ENCODE measurements at places on chromosomes 5 and 9.

DNA sequence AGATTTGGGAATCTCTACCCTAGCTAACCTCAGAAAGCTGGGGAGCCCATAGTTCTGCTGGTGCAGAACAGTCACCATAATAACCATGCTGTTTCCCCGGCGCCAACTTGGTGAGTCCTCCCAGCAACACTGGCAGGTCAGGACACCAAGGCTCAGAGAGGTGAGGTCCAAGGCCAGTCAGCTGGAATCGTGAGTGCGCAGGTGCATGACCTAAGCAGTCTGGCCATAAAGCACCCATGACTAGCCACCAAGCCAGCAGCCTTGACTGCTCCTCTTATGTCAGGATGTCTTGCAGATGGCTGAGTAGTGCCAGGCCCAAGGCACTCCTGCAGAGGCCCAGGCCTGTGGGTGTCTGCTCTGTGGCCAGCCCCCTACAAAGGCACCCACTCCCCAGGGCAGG lies 2.6 kb downstream of the RNF44 start:
- no peak for DNase-seq

DNA sequence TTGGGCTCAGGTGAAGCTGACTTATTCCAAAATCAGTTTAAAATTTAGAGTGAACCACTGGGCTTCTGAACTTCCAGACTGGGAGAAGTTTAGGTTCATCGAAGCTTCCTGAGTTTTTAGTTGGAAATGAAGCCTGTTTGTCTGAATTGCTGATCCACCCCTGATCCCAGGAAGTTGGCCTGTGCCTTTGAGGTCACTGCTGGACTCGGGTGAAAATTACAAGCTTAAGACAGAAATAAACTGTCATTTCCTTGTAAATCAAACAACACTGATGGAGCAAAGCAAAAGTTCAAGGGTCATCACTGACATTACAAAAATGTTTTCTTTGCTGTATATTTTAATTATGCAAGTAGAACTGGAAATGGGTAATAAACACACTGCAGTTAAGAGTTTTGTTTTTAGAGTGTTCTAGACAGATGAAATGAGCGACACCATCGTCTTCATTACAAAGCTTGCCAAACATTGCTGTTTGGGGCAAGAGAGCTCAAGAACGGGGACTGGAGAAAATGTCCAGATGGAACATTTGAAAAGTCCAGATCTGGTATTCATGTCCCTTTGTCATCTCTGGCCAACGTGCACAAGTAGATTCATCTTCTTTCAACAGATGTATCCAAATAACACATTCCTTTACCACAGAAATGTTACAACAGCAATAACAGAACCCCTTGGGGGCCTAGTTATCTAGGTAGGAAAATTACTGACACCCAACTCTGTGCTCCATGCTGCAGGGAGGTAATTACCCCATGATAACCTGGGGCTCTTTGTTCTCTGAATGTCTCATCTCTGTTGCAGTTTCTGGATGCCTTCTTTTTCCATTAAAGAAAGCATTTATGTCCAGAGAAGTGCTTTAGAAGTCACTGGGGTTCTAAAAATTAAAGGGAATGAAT lies 142.4 kb upstream of the ERCC6L2 start:
- DNase-seq = no peak

DNA sequence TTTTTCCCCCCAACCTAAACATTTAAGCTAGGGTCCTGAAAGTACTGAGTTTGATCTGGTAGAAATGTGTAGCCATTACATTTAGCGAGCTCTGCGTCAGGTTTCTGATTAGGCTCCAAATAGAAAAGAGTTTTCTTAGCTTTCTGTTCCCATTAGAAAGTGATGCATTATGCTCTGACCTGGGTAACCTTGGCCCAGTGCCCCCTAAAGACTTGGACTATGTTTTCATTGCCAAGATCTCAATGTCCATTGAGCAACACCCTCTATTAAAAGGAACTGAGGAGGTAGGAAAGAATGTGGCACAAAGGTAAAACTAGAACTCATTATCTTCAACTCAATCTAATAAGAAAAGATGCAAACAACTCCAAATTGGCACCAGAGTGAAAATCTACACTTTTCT lies 358.9 kb upstream of the PCSK5 start:
- no peak for DNase-seq

DNA sequence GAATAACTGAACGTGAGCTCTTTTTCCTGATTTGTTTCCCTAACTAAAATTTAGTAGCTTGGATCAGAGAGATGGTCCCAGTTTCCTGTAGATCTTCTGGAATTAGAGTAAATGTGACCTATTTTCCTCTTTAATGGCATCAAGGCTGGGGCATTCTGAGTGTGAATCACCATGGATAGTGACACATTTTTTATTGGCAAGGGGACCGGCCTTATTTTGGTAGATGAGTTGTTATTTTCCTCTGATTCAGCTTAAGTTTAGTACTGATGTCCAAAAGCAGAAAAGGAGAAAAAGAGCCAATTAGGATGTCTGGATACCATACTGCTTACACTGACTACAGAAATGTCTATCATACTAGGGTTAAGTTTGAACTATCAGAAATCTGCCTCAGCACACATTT lies 68.1 kb downstream of the RNF38 start:
- no peak for DNase-seq

DNA sequence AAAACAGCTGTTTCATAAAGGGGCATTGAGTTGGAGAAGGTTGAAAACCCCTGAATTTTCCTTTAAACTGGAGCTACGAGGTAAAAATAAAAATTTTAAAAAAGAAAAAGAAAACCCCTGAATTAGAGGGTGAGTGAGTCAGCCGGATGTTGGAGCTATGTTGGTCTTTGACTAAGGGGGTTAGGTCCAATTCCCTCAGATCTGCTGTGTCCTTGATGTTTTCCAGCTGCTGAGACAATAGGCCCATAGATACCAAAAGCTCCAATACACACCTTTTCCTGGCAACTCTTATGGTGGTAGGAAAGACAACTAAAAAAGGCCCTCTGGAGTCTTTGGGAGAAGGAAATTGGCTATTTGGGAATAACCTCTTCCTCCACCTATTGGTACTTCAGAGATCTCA lies 79.4 kb upstream of the SAP30L start:
- no peak for DNase-seq
